T-cell (primary cell): ENCODE measurements at places on chromosomes 12 and 14. TPM values are rescaled to one million over a fixed set of nuclear protein-coding genes. Genes with fewer than 3 reads are reported as not detected.
A peak's percentile ranks its signal among the peaks of the same experiment; 100 is the strongest.

- H3K4me1 ChIP-seq: peaks cover 32% of the 10 kb centered on the region
- no peak overlapping the region for H3K4me3 ChIP-seq
- no peak for DNase-seq
- no peaks in the 10 kb centered on the region for H3K27me3 ChIP-seq
- H3K27ac ChIP-seq: peak overlapping the region; percentile 81
- H3K36me3 ChIP-seq: no peaks in the 10 kb centered on the region
Measured at GRCh38 chr12:6929466-6930452, 2.0 kb downstream of the ATN1 start.

DNA sequence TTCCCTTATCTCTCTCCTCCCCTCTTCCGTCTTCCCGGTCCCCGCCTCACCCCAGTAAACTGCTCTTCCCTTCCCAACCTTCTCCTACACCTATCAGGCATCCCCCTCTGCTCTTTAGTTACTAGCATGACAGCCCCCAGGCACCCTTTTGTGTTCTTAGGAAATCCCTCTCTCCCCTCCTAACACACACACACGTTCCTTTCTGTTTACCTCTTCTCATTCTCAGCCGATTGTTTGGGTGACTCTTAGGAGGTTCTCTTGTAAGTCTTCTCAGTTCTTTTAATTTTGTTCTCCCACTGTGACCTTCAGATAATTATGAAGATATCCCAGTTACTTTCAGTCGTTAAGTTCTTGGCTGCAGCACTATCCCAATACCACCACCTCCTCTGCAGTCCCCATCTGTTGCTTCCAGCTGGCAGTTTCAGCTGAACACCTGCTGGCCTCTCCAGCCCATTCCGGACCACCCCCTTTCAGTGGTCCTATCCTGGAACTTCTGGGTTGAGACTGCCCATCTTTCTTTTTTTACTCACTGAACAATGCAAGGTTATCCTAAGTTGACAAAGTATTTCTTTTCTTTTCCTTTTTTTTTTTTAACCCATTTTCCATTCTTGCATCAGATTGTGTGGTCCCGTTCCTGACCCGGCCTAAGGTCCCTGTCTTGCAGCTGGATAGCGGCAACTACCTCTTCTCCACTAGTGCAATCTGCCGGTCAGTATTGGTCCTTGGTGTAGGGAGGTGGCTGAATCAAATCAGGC lies 711 bp downstream of the MARS1 start:
- H3K27ac ChIP-seq: peak overlapping the region; percentile 66
- H3K36me3 ChIP-seq: peaks cover 12% of the 10 kb centered on the region
- peaks cover 12% of the 10 kb centered on the region for H3K4me1 ChIP-seq
- peak overlapping the region; percentile 95 for H3K4me3 ChIP-seq
- no peak for DNase-seq

DNA sequence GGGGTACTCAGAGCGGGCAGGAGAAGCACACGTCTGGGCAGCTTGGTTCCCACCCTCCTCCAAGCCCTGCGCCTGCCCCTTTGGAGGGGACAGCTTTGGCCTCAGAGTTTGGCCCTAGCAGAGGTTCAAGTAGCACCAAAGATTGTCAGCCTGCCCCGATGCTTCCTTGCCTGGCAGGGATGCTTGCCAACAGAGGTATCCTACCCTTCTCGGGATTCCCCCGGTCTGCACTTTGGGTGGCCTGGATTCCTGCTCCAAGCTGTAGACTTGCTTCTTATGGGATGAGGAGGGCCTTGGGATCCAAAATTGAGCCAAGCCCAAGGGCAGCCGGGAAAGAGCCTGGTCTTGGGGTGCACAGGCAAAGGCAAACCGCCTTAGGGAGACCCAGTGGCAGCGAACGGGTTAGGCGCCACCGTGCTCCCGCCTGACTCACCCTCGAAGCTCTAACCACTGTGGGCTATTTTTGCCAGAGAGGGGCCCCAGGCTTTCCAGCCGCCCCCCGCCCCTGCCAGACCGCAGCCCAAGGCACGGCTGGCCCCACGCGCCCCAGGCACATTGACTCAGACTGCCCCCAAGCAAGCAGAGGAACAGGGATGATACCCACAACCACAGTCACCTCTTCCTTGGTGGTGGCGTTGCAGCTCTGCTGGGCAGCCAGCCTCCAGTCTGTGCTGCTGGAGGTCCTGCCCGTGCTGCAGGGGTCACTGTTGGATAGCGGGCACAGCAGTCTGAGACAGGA lies 847 bp upstream of the WNT10B start:
- no peaks in the 10 kb centered on the region for H3K36me3 ChIP-seq
- peaks cover 57% of the 10 kb centered on the region for H3K27me3 ChIP-seq
- H3K4me3 ChIP-seq: peak overlapping the region; percentile 11
- no peak overlapping the region for H3K27ac ChIP-seq
- H3K4me1 ChIP-seq: peaks cover 47% of the 10 kb centered on the region

GRCh38 chr14:26525085-26525484 lies 72.7 kb downstream of the NOVA1 start:
- DNase-seq: no peak
- H3K27ac ChIP-seq: no peak overlapping the region
- no peaks in the 10 kb centered on the region for H3K27me3 ChIP-seq
- H3K4me1 ChIP-seq: no peaks in the 10 kb centered on the region
- no peaks in the 10 kb centered on the region for H3K36me3 ChIP-seq

GRCh38 chr12:107393043-107393717 lies 292.4 kb upstream of the PWP1 start:
- H3K4me3 ChIP-seq: no peak overlapping the region
- peaks cover 41% of the 10 kb centered on the region for H3K4me1 ChIP-seq
- H3K36me3 ChIP-seq: no peaks in the 10 kb centered on the region

DNA sequence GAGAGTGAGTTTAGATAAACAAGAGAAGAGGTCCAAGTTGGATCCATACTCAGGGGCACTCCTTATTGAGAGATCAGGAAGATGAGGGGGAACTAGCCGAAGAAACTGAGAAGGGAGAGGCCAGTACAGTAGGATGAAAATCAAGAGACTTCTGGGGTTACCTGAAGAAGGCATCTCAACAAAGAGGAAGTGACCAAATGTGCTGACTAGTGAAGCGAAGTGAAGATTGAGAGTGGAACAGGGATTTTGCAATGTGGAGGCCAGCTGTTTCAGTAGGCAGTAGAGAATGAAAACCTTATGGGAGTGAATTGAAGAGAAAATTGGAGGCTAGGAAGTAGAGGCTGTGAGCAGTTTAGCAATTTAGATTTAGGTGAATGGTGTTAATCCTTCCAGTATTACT lies 153.0 kb downstream of the SYNE2 start:
- no peak overlapping the region for H3K4me3 ChIP-seq
- no peaks in the 10 kb centered on the region for H3K27me3 ChIP-seq
- no peaks in the 10 kb centered on the region for H3K4me1 ChIP-seq

- H3K4me1 ChIP-seq: peaks cover 26% of the 10 kb centered on the region
- H3K4me3 ChIP-seq: peak overlapping the region; percentile 96
- H3K27ac ChIP-seq: peak overlapping the region; percentile 93
- DNase-seq: no peak
- H3K36me3 ChIP-seq: peaks cover 8% of the 10 kb centered on the region
Measured at GRCh38 chr14:34629344-34629656, 648 bp downstream of the SNX6 start.

DNA sequence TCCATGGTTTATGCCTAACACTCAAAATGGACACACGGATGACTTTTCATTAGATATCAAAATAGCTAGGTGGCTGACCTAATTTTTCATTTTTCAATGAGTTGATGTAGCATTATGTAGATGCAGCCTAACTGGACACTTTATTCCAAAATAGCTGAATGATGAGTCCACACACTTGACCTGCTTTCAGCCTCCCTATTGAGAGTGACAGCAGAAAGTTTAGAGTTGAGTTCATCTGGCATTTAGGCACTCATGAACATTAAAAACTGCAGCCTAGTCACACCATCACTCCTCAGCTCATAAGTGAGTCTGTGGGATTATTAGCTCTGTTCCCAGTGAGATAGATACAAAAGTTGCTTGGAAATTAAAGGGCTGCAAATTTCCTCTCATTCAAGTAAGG lies 307.3 kb upstream of the PRKD1 start:
- no peak overlapping the region for H3K27ac ChIP-seq
- no peaks in the 10 kb centered on the region for H3K27me3 ChIP-seq
- no peaks in the 10 kb centered on the region for H3K4me1 ChIP-seq
- no peaks in the 10 kb centered on the region for H3K36me3 ChIP-seq
- no peak for DNase-seq

DNA sequence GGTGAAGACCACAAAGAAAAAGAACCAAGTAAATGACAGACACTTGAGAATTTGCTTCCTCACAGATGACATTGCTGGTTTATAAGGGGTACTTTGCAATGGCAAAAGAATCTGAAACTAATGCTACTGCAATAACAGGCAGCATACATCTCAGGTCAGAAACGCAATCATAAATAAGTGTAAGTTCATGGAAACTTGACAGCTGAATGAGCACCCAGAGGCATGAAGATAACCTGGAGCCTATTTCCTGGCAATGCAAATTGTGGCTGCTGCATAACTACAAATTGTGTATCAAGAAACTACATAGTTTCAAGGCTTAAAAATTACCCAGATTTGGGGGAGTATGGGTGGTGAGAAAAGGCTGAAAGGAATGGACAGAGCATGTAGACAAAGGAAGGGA lies 8.5 kb upstream of the MYO1A start:
- no peak for DNase-seq
- peaks cover 26% of the 10 kb centered on the region for H3K36me3 ChIP-seq
- H3K4me1 ChIP-seq: peaks cover 4% of the 10 kb centered on the region
- no peaks in the 10 kb centered on the region for H3K27me3 ChIP-seq
- H3K4me3 ChIP-seq: no peak overlapping the region
- no peak overlapping the region for H3K27ac ChIP-seq

DNA sequence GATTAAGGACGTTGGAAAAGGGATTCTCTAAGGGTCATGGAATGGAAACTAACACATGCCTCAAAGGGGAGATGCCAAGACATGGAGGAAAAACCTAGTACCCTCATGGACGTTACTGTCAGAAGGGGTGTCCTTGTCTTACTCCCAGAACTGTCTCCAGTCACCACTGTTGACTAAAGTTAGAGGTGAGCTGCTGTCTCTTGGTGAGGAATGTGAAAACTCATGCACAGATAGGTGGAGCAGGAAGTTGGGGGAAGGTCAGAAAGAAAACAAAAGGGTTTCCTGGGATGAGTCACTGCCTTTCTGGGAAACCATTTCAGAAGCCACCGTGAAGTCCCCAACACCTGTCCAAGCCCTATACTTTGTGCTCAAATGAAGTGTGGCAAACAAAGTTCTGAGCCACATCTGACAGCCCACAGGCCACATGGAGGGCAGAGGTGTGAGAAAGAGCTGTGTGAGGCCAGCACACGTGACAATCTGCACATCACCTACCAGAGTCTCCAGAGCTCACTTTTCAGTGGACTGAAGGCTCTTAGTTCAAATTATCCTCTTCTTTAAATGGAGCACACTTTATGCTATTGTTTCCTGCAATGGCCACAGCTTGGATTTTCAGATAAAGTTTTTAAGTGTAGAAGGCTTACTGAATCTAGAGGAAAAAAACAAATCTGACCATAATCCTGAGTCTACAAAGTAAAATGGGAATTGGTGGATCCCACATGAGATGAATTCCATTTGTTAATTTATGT lies 92.9 kb upstream of the EGLN3 start:
- no peaks in the 10 kb centered on the region for H3K36me3 ChIP-seq
- peak overlapping the region; percentile 22 for H3K27ac ChIP-seq
- H3K4me1 ChIP-seq: peaks cover 48% of the 10 kb centered on the region
- no peak for DNase-seq

- H3K4me1 ChIP-seq: no peaks in the 10 kb centered on the region
- no peak overlapping the region for H3K4me3 ChIP-seq
- no peaks in the 10 kb centered on the region for H3K27me3 ChIP-seq
- DNase-seq: no peak
Measured at GRCh38 chr12:110796952-110797351, 49.8 kb upstream of the CCDC63 start.

GRCh38 chr12:18753481-18754123 lies 15.7 kb downstream of the CAPZA3 start:
- no peak for DNase-seq
- no peaks in the 10 kb centered on the region for H3K4me1 ChIP-seq
- no peak overlapping the region for H3K4me3 ChIP-seq
- no peak overlapping the region for H3K27ac ChIP-seq
- H3K36me3 ChIP-seq: no peaks in the 10 kb centered on the region

DNA sequence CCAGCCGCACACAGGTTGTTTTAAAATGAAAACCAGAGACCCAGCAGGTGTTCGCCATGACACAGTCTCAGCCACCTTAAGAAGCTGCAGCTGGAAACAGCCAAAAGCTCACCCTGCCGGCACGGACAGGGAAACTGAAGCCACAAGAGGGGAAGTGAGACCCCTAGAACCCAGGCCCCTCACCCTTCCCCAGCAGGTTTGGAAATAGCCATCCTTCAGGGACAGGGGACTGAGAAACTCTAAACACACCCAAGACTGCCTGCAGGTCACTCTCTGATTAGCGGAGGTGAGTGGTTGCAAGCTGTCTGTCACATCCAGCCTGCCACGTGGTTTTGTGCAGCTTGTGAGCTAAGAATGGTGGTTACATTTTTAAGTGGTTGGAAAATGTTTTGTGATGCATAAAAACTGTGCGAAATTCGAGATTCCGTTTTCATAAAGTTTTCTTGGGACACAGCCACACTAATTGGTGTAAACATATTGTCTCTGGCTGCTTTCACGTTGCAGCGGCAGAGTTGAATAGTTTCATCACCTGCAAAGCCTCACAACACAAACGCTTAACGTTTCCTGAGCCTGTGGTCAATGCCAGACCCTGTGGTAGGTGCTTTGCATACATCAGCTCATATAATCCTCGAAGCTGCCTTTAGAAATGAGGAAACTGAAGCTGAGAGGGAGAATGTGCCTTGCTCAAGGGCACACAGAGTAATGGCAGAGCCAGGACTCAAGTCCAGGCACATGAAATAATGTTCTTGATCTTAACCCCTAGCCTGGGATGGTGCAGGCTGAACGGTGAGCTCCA lies 1.7 kb upstream of the SELPLG start:
- H3K27me3 ChIP-seq: no peaks in the 10 kb centered on the region
- H3K4me1 ChIP-seq: peaks cover 30% of the 10 kb centered on the region
- H3K36me3 ChIP-seq: no peaks in the 10 kb centered on the region

- H3K36me3 ChIP-seq: no peaks in the 10 kb centered on the region
- DNase-seq: no peak
- H3K4me3 ChIP-seq: no peak overlapping the region
- no peaks in the 10 kb centered on the region for H3K4me1 ChIP-seq
- peaks cover 44% of the 10 kb centered on the region for H3K27me3 ChIP-seq
- H3K27ac ChIP-seq: no peak overlapping the region
Measured at GRCh38 chr14:77148510-77149231, 7.1 kb upstream of the ZDHHC22 start.

DNA sequence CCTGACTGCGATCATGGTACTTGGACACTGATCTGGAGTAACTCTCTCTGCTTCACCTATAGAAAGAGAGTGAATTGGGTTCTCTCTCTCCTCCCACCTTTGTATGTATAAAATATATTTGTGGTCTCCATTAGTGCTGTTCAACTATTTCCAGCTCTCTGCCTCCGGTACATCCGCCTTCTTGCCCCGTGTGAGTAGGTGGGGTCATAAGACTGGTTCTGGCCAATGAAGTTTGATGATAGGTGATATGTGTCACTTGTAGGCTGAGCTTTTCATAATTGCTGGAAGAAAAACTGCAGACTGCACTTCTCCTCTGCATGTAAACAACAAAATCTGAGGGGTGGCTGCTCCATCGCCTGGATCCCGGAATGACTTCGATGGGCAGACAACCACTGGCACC lies 210.4 kb downstream of the EXOC5 start:
- no peak for DNase-seq
- no peaks in the 10 kb centered on the region for H3K36me3 ChIP-seq
- H3K4me3 ChIP-seq: no peak overlapping the region
- no peak overlapping the region for H3K27ac ChIP-seq
- no peaks in the 10 kb centered on the region for H3K4me1 ChIP-seq

The MYL2 gene
- total RNA-seq: not detected

The SHMT2 gene
- total RNA-seq: 55.6 TPM

The LMNTD1 gene
- total RNA-seq: not detected

The LAG3 gene
- 7.3 TPM for total RNA-seq

The RPGRIP1 gene
- not detected for total RNA-seq

The PRH1 gene
- 19.2 TPM for total RNA-seq

The SCNN1A gene
- total RNA-seq: 3.4 TPM

The TAS2R20 gene
- total RNA-seq: 3.0 TPM

The SYNDIG1L gene
- not detected for total RNA-seq

The OTX2 gene
- not detected for total RNA-seq
